ENCODE measurements at places on chromosomes 4 and X. TPM values are rescaled to one million over a fixed set of nuclear protein-coding genes. Genes with fewer than 3 reads are reported as not detected.

IL3RA gene
- 21.6 TPM for total RNA-seq

ASB12 gene
- total RNA-seq: not detected

TMPRSS11D gene
- total RNA-seq: not detected

SLC34A2 gene
- total RNA-seq: 1,795 TPM

NMU gene
- total RNA-seq: 2.6 TPM

ACE2 gene
- total RNA-seq: 3.6 TPM

ENPEP gene
- 5.3 TPM for total RNA-seq

CPLX1 gene
- total RNA-seq: 1.4 TPM

MAGEB10 gene
- not detected for total RNA-seq

CFAP99 gene
- total RNA-seq: 2.6 TPM

ADH1A gene
- total RNA-seq: 1.4 TPM

CTAG1A gene
- total RNA-seq: not detected

SMIM10L2A gene
- 2.4 TPM for total RNA-seq

TMEM47 gene
- total RNA-seq: 42.6 TPM

PCYT1B gene
- 5.0 TPM for total RNA-seq

UGT2B11 gene
- not detected for total RNA-seq

EDNRA gene
- 99.7 TPM for total RNA-seq

CT45A10 gene
- total RNA-seq: not detected

CNGA1 gene
- total RNA-seq: 0.06 TPM

PAGE2 gene
- total RNA-seq: not detected

PIGA gene
- 21.6 TPM for total RNA-seq

GPRASP2 gene
- total RNA-seq: 23.9 TPM

EMCN gene
- total RNA-seq: 90.8 TPM

CXCL11 gene
- 0.58 TPM for total RNA-seq

NDUFB11 gene
- total RNA-seq: 79.3 TPM

MAGEA4 gene
- total RNA-seq: not detected

GLUD2 gene
- total RNA-seq: 2.6 TPM

F8A1 gene
- total RNA-seq: 3.2 TPM

GRK4 gene
- 4.6 TPM for total RNA-seq

ADGRG2 gene
- total RNA-seq: 1.3 TPM

CXorf49 gene
- total RNA-seq: not detected

USP17L10 gene
- not detected for total RNA-seq

WNK3 gene
- 5.2 TPM for total RNA-seq

TCP11X2 gene
- total RNA-seq: 1.7 TPM

Data from lung (tissue), 17 donors.